T-cell (primary cell): ENCODE measurements at places on chromosomes 2 and 18. TPM values are rescaled to one million over a fixed set of nuclear protein-coding genes. Genes with fewer than 3 reads are reported as not detected.

DNA sequence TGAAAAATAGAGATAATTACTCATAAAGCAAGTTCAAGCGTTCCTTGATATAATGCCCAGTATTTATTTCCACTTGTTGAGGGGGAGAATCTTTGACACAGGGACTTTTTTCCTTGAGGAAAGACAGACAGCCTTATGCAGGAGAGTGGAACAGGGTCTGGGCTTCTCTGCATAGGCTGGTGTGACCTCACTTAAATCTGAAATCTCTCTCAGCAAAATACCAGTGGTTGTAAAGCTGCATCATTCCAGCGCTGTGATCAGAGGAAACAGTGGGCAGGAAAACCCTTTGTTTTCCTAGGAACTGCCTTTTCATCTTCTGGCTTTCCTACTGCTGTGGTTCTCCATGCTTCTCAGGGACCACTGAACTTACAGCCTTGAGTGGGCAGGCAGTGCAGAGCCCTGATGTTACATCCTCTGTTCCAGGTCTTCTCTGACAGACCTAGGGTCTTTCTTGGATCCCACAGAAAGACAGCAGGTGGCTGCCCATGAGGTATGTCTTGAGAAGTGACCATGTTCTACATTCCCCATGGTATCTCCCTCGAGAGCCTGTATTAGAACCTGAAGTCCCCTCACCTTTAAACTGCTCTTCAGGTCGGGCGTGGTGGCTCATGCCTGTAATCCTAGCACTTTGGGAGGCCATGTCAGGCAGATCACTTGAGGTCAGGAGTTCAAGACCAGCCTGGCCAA is 17.6 kb upstream of the MAP4K4 start:
- no peaks in the 10 kb centered on the region for H3K4me1 ChIP-seq
- H3K27me3 ChIP-seq, result no peaks in the 10 kb centered on the region
- H3K4me3 ChIP-seq, result no peak overlapping the region
- no peaks in the 10 kb centered on the region for H3K36me3 ChIP-seq

GRCh38 chr18:3029215-3029952 is 16.4 kb upstream of the LPIN2 start:
- no peaks in the 10 kb centered on the region for H3K36me3 ChIP-seq
- H3K27ac ChIP-seq, result no peak overlapping the region
- DNase-seq, result no peak
- no peaks in the 10 kb centered on the region for H3K27me3 ChIP-seq
- no peak overlapping the region for H3K4me3 ChIP-seq
- no peaks in the 10 kb centered on the region for H3K4me1 ChIP-seq

DNA sequence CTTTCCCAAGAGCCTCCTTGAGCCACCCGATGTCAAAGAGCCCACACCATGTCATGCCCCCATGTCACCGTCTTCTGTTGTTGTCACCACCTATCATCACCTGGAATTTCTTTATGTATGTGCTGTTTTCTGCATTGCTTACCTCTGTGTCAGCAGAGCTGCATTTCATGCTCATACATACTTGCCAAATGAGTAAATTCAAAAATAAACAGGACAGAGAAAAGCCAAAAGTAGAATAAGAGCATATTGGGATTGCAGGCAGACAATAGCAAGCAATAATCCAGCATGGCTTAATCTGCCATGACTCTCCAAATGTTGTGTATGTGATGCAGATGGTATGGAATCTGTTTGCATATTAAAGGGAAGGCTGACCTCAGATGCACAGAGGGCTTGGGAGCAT is 15.3 kb upstream of the RGPD4 start:
- no peak overlapping the region for H3K27ac ChIP-seq
- no peak for DNase-seq
- H3K27me3 ChIP-seq, result no peaks in the 10 kb centered on the region
- H3K36me3 ChIP-seq, result no peaks in the 10 kb centered on the region
- H3K4me1 ChIP-seq, result no peaks in the 10 kb centered on the region

The ECEL1 gene
- total RNA-seq, result not detected

- no peak overlapping the region for H3K27ac ChIP-seq
- H3K4me3 ChIP-seq, result no peak overlapping the region
- H3K36me3 ChIP-seq, result no peaks in the 10 kb centered on the region
- H3K4me1 ChIP-seq, result no peaks in the 10 kb centered on the region
- DNase-seq, result no peak
Observed at GRCh38 chr2:109694190-109694589, 80.0 kb downstream of the SOWAHC start.

- no peak for DNase-seq
- no peak overlapping the region for H3K27ac ChIP-seq
Observed at GRCh38 chr2:169649278-169649677, 44.9 kb downstream of the CFAP210 start.

DNA sequence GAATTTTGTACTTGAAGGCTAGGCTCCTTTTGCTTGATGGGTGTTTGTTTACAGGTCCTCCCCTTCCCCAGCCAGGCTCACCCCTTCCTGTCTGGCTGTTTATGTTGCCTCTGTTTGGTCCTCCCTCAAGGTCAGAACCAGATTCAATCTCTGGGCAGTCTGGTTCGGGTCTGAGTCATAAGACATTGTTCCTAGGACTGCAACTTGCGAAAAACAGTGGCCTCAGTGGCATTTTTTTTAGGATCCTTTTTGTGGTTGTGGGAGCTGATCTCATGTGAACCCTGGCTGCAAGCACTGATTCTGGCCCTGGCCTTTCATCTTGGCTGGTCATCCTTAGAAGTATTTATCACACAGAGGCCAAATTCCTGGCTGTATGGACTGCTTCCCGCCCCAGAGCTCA is 370.4 kb downstream of the CLIP4 start:
- H3K4me3 ChIP-seq, result no peak overlapping the region
- H3K36me3 ChIP-seq, result no peaks in the 10 kb centered on the region
- no peak for DNase-seq
- no peaks in the 10 kb centered on the region for H3K27me3 ChIP-seq
